ENCODE measurements at places on chromosomes 7 and 10. TPM values are rescaled to one million over a fixed set of nuclear protein-coding genes. Genes with fewer than 3 reads are reported as not detected.
A peak's percentile ranks its signal among the peaks of the same experiment; 100 is the strongest.

GRCh38 chr10:59587083-59587755, 122.4 kb downstream of the SLC16A9 start:
- DNase-seq: no peak

GRCh38 chr7:55366461-55367070, 1.4 kb downstream of the LANCL2 start:
- DNase-seq: no peak

Gene PMS2
- total RNA-seq: 8.9 TPM

- DNase-seq: no peak
Observed at GRCh38 chr7:55570939-55571338, 1.4 kb downstream of the VOPP1 start.

Gene PVRIG
- total RNA-seq: not detected

Gene TPK1
- total RNA-seq: 6.9 TPM

- DNase-seq: no peak
Observed at GRCh38 chr10:17785276-17785930, 23.7 kb upstream of the MRC1 start.

GRCh38 chr7:28988810-28989209, 30.7 kb upstream of the TRIL start:
- peak; percentile 17 for DNase-seq

DNA sequence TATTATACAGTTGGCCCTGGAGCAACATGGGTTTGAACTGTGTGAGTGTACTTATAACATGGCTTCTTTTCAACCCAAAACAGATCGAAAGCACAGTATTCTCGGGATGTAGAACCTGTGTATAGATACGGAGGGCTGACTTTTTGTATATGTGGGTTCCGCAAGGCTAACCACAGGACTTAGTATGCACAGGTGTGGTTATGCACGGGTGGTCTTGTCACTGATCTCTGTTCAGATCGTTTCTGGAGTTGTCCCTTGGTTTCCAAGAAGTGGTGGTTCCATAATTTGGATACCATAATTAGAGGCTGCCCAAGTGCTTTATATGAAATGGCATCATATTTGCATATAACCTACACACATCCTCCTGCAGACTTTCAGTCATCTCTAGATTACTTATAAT, 10.9 kb upstream of the BHLHA15 start:
- DNase-seq: no peak

DNA sequence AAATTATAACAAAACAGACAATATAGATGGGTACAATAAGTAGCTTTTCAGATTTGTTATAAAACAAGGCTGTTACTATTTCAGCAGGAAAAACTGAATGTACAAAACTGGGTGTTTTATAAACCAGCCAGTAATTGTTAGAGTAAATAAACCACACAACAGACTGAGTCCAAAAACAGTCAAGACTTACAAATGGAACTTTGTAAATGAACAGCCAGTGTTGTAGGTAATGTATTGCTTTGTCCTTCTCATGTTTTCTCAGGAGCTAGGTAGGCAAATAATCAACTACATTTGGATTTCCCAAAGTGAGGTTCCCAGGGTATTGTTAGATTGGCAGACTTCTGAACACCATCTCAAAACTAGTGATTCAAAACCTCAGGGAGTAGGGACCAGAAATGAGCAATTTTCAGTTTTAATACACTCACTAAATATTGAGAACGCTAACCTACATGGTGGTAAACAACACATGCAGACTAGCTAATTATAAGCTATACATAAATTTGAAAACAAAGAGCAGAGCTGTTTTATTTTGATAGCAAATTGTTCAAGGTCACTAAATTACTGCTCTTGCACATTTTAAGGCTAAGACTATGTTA, 36.2 kb downstream of the HERPUD2 start:
- no peak for DNase-seq

- DNase-seq: no peak
Observed at GRCh38 chr10:90041585-90041984, 340.2 kb downstream of the KIF20B start.

Gene HMX2
- total RNA-seq: not detected

GRCh38 chr7:97446361-97446760, 285.5 kb upstream of the TAC1 start:
- no peak for DNase-seq

DNA sequence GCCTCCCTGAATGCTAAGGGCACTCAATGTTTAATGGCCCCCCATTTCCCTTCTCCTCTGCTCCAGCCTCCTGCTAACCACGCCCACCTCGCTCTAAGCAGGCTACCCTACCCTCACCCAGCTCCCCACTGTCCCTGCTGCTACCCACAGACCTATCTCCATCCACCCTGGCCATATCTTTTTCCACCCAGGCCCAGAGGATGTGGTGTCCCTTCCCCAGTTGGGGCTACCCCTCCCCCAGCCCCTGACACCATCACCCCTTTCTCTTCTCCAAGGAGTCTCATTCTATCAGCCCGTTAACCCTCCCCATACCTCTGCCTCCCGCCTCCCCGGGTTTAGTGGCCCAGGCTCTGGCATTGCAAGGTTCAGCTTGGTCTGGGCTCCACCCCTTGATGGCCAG, 28.9 kb upstream of the PPIF start:
- DNase-seq: no peak

- DNase-seq: no peak
Observed at GRCh38 chr10:47405857-47406547, 21.9 kb upstream of the ZNF488 start.

DNA sequence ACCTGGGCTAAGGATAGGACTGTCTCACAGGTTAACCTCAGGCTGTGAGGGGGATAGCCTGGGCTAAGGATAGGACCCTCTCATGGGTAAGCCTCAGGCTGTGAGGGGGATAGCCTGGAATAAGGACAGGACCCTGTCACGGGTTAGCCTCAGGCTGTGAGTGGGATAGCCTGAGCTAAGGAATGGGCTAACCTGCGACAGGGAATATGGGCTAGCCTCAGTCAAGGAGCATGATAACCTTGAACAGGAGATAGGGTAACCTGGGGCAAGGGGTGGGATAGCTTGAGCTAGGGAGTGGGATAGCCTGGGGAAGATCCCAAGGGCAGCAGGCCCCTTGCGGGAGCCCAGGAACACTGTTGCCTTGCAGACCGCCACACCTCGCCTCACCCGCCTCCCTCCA, 42.7 kb downstream of the GRID2IP start:
- DNase-seq: no peak

Gene CRPPA
- total RNA-seq: 7.8 TPM

DNA sequence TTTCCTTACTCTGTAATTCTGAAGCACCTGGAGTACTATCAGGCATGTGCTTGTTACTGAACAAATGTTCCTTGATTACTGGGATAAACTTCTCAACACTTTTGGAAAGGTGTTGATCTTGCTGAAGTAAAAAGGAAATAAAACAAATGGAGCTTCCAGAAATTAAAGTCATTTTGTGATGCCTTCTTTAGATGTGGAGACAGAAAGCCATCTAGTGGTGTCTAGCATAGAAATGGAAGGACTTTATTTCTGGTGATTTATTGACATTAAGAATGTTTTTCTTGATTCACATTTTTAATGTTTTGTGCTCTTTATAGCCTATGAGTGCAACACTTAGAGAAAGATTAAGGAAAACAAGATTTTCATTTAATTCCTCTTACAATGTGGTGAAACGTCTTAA, 1.4 kb downstream of the SFR1 start:
- DNase-seq: no peak

DNA sequence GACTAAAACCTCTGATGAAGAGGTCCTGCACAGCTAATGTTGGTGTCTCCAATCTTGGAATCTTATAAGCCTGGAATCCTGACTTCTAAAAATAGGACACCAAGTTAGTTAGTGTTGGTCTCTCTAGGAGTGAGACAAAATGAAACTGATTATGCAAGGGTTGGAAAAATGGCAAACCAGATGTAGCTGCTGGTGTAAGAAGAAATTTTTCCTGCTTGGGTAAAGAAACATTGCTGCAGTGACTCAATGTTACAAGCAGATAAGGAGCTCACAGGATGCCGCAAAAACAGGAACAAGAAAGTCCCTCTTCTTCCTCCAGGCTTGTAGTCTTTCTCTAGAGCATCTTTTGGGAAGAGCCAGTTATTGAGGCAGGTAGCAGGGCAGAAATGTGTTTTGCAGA, 449.0 kb downstream of the ETV1 start:
- no peak for DNase-seq

GRCh38 chr10:132810141-132810806, 24.3 kb upstream of the NKX6-2 start:
- no peak for DNase-seq

DNA sequence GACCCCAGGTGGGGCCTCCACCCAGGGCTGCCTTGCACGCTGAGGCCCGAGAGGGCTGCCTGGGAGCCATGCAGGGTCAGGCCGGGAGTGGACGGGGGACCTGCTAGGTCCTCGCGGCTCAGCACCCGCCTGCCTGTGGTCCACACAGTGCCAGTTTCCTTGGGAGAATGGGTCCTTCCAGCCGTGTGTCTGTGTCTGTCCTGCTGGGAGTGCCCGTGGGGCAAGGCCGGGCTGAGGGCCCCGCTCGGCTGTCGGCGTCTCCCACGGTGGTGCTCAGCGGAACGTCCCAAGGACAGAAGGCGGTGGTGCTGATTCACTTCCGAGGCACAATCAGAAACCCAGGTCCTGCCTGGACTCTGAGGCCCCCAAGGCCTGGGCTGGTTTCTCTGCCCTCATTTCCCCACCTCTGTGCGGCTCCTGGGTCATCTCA, 23.2 kb upstream of the GTPBP4 start:
- DNase-seq: no peak

- DNase-seq: no peak
Observed at GRCh38 chr7:24739306-24739705, 18.0 kb downstream of the GSDME start.

Gene AVPI1
- 9.3 TPM for total RNA-seq

- DNase-seq: no peak
Observed at GRCh38 chr7:73443548-73444255, 10.1 kb downstream of the FZD9 start.

DNA sequence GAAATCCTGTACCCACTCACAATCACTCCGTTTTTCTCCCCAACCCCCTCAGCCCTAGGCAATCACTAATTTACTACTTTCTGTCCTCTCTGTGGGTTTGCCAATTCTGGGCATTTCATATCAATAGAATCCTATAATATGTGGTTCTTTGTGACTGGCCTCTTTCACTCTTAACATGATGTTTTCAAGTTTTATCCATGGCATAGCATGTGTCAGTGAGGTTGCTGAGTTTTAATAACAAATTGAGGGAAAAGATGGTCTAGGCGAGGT, 11.9 kb downstream of the PLAU start:
- DNase-seq: no peak

DNA sequence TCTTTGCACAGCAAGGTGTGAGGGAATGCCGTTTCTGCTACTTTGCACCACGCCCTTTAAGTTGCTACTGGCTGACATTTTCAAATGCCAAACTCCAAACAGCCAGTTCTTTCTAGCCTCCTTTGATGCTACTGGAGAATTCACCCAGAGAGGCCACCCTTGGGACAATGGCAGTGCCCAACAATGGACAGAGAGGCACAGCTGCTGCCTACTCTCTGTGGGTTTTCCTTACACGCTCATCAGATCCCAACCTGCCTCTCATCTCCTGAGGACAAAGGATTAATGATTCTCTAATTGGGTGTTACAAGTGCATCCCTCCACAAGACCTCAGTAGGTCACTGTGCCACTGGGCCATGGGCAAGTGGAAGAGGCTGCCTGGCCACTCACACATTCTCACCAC, 105.8 kb downstream of the COBL start:
- no peak for DNase-seq

Gene SPOCK2
- 5.2 TPM for total RNA-seq

Gene AEBP1
- total RNA-seq: 27.2 TPM

Gene RET
- total RNA-seq: 2.6 TPM

Gene EBLN1
- not detected for total RNA-seq

- no peak for DNase-seq
Observed at GRCh38 chr10:126930883-126931503, 25.8 kb downstream of the DOCK1 start.

Gene TLX1
- not detected for total RNA-seq

GRCh38 chr10:128908499-128908898, 558.5 kb upstream of the MGMT start:
- no peak for DNase-seq

DNA sequence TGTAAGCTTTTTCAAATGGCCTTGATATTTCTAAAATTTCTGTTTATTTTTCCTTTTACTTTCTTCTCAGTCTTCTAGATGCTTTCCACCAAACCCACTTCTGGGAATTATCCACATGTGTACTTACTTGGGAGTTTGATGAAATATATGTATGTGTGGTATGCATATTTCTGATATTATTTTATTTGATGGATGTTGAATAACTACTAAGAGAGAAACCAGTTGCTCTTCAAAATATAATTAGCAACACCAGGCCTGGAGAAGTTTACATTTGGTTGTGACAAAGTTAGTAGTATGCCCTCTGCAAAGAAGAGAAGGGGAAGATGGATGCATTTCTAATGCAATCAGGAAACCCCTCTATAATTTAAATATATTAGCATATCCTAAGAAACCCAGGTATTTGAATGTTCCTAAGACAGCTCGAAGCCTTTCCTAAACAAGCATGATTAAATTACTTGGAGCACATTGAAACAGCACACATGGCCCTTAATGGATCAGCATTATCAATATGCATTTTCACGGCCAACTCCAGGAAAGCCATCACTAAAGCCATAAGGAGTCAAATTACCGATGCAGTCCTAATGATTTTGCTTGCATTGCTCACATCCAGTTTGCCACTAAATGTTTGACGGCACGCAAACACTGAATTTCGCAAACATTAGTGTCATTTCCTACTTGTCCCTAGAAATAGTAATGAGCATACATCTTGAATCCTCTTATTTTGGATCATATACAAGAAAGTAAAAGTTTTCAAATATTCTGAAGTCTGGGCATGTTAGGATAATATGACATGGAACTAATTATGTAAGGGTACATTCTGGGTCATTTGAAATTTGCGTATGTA, 393.8 kb downstream of the EXOC4 start:
- no peak for DNase-seq

Gene STEAP1
- not detected for total RNA-seq

- DNase-seq: peak; percentile 29
Observed at GRCh38 chr10:103197174-103197573, 4.1 kb upstream of the NT5C2 start.

Gene IGF2BP3
- not detected for total RNA-seq

DNA sequence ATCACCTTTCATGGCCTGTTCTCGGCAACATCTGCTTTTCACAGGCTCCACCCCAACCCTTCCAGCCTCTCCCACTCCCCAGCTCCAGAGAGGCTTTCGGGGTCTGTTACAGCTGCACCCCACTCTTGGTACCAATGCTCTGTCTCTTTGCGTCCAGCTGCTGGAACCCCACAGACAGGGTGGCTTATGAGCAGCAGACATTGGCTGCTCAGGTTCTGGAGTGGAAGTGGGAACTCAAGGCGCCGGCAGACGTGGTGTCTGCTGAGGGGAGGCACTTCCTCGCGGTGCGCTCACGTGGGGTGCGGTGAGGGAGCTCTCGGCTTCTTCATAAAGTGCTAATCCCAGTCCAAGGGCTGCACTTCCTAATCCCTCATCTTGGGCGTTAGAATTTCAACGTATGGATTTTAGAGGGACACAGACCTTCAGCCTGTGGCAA, 185.7 kb downstream of the ELFN1 start:
- peak; percentile 2 for DNase-seq

GRCh38 chr10:98029149-98030092, 1.0 kb downstream of the CRTAC1 start:
- DNase-seq: no peak
